Hypothalamus (tissue), 51 donors: ENCODE measurements at places on chromosomes 3 and 15.

- no peak for DNase-seq
These were observed 36.4 kb upstream of the EIF3J start for GRCh38 chr15:44500555-44500954.

GRCh38 chr15:36251450-36251849 is 328.0 kb upstream of the CDIN1 start:
- DNase-seq = no peak

- DNase-seq = no peak
These were observed 173.7 kb downstream of the SSR3 start for GRCh38 chr3:156381253-156381652.

DNA sequence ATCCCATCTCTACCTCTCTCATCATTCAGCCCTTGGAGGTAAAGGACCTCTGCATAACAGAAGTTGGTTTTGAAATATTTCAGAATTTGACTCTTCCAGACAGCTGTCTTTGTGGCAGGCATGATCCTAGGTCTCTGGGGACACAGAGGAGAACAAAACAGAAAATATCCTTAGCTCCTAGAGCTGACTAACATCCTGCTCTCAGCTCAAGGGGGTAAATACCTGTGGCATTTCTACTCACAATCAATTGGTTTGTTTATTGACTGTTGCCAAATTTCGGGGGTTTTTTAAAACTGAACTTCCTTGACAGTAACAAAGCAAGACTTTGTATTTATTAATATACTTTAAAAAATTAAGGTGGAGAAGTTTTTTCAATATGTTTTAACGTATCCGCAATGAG is 78.8 kb downstream of the EOMES start:
- DNase-seq = no peak

DNA sequence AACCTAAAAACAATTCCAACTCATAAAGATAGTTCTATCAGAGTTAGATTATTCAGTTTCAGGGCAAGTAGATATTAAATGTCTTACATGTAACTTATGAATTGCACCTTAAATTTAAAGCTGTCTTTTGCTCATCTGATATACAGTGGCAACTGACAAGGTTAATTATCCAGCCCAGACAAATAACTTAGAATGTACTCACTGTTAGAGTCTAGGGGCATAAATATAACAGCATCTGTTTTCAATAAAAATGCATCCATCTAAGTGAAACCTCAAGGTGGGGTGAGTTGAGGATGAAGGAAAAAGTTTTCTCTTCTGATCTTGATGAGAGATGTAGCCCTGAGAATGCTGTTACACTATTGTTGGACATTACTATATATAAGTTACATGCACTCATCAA is 112.6 kb downstream of the FBN1 start:
- no peak for DNase-seq
